ENCODE measurements at places on chromosomes 7 and 10.

DNA sequence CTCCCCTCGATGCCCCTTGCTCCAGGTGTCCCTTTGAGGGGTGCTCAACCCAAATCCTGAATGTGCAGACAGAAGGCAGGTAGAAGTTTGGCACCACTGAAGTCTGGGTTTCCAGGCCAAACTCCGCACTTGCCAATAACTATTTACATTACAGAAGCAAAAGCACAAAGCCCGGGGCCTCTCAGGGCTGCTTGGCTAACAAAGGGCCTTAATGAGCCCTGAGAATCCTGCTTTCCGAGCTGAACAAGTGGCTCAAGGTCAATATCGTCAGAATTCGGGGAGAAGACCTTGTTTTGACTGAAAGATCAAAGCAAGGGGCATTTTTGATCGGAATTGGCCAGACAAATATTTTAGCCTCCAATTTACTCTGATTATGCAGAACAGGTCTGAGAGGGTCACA is 189.9 kb downstream of the HERPUD2 start:
- DNase-seq, result no peak

GRCh38 chr10:76887223-76888010 is 750.2 kb downstream of the KCNMA1 start:
- DNase-seq, result no peak

DNA sequence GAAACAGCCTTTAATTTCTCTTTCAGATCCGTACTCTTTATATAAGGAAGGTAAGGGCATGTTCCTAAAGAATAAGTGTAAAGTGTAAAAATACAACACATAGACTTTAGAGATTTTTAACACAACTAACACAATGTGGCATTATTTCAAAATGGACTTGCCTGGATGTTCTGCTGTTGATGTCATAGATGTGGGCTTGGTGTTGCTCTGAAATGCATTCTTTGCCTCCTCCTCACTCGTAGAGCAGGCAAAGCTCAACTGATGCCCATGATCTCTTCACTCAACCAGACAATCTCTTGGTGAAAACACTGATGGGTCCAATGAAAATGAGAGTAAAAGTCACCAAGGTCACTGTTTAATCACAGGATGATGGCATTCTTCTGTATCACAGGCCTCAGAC is 174.2 kb upstream of the TCERG1L start:
- DNase-seq, result no peak

GRCh38 chr10:34018129-34018528 is 683.7 kb upstream of the NRP1 start:
- no peak for DNase-seq

DNA sequence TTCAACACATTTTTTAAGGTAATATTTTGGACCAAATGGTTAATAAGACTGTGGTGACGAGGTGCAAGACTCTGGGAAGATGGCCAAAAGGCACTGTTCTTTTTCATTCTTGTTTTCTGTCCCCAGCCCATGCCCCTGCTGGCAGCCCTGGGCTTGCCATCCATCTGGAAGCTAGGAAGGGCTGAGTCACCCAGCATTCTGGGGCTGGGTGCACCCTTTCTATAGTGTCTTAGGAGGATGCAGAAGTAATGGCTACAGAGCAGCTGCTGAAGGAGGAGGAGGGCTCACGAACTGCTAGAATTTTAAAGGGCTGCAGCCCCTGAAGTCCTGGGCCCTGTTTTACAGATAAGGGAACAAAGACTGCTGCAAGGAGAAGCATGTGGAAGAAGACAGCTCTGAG is 42.8 kb upstream of the ZNF32 start:
- no peak for DNase-seq

DNA sequence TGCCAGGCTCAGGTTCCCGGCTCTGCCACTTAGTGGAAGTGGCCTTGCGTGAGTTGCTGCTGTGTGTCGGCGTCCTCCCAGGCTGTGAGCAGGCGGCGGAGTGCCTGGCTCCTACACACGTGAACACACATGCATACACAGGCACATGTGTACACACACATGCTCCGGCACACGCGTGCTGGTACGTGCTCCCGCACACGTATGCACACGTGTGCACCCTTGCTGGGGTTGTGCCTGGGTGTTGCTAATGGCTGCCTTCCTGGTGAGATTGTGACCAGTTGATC is 107.6 kb downstream of the INPP5A start:
- no peak for DNase-seq

GRCh38 chr10:129942936-129943715 is 20.9 kb downstream of the EBF3 start:
- no peak for DNase-seq

- DNase-seq, result no peak
Observed at GRCh38 chr7:148403466-148403993, 187.0 kb upstream of the C7orf33 start.

DNA sequence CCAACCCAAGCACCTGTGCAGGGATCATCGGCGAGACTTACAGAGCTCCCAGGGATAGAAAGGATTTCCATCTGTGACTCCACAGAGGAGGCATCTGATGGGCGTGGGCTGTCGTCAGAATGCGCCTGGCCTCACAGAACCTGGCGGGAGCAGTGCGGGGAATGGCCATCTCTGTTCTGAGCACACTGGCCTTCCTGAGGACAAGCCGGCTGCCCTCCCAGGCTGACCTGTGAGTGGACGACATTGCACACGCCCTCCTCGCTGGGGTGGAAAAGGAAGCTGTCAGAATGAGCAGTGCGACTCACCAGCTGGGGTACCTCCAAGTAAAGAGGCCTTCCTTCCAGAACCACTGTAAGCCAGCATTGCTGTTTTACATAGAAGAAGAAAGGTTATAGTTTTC is 234.6 kb upstream of the PITRM1 start:
- DNase-seq, result no peak

DNA sequence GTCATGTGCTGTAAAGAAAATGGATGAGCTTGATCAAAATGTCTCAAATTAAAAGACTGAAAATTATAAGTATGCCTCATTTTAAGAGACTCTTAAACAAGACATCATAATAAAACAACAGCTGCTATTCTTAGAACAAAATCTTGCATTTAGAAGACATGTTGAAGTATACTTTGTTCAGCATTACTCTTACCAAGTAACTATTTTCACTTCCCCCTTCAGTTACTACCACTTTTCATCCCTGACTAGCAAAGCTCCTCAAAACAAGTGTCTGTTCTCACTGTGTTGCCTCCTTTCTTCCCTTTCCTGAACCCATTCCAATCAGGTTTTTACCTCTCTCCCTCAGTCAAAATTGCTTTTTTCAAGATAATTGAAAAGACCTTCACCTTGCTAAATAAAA is 31.6 kb downstream of the ELAPOR2 start:
- no peak for DNase-seq

GRCh38 chr10:103781329-103782061 is 73.9 kb downstream of the SH3PXD2A start:
- no peak for DNase-seq

DNA sequence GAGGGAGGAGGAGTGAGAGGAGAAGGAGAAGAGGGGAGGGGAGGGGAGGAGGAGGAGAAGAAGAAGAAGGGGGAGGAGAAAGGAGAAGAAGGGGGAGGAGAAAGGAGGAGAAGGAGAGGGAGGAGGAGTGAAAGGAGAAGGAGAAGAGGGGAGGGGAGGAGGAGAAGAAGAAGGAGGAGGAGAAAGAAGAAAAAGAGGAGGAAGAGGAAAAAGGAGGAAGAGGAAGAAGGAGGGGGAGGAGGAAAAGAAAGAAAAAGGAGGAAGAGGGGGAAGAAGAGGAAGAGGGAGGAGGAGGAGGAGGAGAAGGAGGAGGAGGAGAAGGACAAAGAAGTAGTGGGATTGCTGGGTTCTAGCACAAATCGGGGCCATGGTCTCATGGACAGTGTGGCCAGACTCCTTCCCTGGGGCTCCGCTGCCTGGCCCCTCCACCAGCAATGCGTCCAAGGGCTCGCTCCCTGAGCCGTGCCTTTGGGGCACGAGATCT is 4.2 kb upstream of the MAFK start:
- no peak for DNase-seq

GRCh38 chr7:20393616-20394015 is 62.9 kb downstream of the ITGB8 start:
- DNase-seq, result no peak

DNA sequence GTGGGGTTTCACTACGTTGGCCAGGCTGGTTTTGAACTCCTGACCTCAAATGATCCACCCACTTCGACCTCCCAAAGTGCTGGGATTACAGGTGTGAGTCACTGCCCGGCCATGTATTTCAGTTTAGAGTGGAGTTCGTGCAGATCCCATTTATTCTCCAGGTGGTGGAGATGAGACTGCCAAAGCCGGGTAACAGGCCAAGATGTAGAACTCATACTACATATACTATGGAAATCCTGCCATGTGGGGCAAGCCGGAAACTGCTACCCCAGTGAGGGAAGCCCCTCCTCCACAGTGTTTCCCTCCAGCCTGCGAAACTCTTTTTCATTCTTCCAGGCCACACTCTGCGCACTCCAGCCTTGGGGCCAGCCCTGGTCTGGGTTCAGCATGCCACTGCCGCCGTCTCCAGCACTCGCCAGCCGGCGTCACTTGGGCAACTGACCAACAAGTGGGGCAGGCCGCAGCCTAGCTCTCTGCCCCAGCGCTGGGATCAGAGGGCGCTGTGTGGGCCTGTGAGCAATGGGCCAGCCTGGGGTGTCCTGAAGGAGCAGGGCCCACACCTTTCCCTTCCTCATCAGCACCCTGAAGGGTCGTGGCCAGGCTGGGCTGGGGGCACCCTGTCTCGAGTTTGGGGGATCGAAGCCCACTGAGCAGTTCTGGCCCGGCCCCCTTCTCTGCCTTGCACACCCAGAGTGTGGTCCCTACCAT is 122.0 kb downstream of the TRRAP start:
- DNase-seq, result no peak

GRCh38 chr7:113487925-113488731 is 369.8 kb upstream of the SMIM30 start:
- DNase-seq, result no peak

- DNase-seq, result no peak
Observed at GRCh38 chr7:119888251-119888650, 384.7 kb upstream of the KCND2 start.

GRCh38 chr10:94108200-94108599 is 114.5 kb downstream of the PLCE1 start:
- peak; percentile 8 for DNase-seq

DNA sequence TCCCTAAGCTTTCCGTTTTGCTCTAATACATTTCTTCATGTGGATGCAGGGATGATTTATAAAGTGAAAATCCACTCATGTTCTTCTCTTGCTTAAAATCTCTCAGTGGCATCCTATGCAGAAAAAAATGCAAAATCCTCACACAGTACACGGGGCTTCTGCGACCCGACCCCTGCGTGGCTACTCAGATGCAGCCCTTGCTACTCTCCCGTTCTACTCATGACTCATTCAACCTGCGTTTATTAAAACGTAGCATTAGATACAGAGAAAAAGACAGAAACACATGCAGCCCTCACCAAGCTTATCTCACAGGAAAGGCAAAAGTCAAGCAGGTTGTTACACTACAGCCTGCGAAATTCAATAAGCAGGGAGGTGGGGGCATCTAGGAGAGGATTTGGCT is 284.4 kb upstream of the PFKP start:
- no peak for DNase-seq

GRCh38 chr10:25306386-25306785 is 131.6 kb downstream of the GPR158 start:
- no peak for DNase-seq

DNA sequence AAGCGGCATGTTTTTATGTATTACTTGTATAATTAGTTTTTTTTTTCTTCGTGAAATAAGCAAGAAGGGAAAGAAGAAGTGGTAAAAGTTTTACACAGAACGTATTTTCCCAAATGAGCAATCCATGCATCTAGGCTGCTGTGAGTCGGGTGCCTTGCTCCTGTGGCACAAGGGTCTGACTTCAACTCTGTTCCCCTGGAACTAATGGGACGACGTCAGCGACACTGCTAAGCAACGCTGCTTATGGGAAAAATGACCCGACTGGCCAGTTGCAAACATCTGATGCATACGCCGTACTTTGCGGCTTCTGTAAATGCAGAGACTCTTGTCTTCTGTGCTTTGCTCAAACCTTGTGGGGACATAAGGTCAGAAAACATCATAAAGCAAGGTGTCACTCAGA is 66.3 kb downstream of the MPP7 start:
- no peak for DNase-seq

DNA sequence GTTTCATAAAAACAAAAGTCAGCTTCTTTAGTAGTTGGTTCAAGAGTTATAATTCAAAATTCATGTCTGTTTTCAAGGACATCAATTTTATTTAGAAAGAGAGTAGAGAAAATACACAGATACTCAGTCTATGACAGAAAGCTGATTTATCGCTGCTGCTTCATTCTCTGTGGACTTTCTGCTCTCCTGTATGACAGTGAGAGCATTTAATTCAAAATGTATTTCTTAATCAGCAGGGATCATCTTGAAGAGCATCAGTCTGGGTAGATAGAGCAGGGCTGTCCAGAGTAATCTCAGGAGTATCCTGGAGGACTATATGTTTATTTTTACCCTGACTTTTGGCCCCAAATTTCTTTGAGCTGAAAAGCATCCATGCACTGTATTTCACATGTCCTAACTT is 1676.7 kb downstream of the REEP3 start:
- DNase-seq, result no peak

GRCh38 chr10:68474021-68474420 is 2.2 kb upstream of the DNA2 start:
- no peak for DNase-seq

DNA sequence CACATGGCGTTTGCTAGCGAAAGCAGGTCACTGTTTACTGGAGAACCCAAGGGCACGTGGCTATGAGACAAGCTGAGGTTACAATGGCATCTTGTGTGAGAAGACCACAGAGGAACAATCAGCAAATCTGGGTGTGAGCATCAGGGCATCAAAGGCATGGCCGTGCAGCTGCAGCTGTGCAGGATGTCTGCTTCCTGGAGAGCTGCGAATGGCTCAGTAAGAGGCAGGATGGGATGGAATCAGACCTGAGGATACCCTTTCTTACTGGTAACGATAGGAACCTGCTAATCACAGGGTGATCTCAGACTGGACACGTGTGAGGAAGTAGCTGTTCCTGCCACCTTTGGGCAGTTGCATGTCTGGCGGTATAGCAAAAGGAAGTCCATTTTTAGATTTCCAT is 119.5 kb downstream of the RNF216 start:
- no peak for DNase-seq

DNA sequence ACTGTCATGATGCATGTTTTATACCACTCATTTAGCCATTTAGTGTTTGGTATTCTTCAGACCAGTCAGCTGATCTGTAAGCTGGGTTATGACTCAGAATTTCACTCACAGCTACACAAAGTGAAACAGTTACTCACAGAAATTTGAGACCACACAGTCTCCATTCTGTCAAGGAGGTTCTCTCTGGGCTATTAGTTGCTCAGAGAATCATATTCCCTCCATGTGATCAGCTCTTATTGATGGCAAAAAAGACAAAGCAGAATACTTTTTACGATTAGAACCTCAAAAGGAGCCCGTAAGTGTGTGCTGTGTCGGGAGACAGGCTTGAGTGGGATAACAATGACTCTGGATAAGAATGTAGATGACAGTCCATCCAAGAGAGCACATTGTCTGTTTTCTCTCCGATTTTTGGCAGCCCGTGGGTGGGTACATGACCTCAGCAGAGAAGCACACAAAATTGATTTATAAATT is 277.6 kb upstream of the SORCS1 start:
- DNase-seq, result no peak

Measured in stimulated activated CD4-positive, alpha-beta T cell treated with anti-CD3 and anti-CD28 coated beads, Interleukin-1b, Interleukin-23, amount 100 ng/mL, for 48 hours (primary cell).